ENCODE measurements at places on chromosomes 3 and 15.
A peak's percentile ranks its signal among the peaks of the same experiment; 100 is the strongest.

DNA sequence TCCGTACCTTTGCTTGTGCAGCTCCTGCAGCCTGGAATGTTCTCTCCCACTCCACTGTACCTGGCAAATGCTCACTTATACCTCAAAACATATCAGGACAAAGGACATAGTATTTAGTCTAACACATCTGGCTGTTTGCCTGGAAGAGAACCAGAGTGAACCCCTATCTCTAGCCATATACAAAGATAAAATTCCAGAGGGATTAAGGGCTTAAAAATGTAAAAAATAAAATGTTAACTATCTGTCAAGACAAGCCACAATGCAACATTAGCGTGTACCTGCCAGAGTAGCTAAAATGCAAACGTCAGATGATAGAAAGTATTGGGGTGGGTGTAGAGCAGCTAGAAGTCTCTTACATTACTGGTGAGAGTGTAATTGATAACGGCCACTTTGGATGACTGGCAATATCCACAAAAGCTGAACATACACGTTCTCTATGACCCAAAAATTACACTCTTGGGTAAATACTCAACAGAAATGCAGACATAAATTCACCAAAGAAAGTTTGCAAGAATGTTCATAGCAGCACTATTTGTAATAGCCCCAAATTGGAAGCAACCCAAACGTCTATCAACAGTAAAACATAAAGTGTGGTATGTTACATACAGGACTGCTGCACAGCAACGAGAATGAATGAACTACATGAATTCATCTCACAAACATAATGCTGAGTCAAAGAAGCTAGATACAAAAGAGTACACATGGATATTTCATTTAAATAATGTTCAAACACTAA lies 18.2 kb upstream of the ADPGK start:
- DNase-seq: peak; percentile 71

GRCh38 chr3:188084752-188085583 lies 69.0 kb upstream of the LPP start:
- no peak for DNase-seq

DNA sequence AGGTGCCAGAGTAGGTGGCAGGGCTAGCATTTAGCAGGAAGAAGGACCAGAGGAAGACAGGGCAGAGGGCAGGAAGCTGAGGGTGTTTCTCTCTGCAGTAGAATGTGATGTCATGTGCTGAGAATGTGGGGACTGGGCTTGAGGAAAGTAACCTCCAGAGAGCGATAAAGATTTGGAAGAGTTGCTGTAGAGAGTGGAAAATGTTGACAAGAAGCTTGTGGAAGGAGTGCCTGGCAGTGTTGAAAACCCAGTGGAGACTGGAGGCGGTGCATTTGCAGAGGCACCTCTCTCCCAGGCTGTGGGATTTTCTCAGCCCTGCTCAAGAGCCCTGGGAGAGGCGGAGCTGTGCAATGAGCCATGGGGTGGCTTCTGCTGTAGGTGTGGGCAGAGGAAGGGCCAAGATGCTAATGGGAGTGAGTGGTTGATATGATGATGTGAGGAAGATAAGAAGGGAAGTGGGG lies 54.8 kb downstream of the MESD start:
- DNase-seq: peak; percentile 58

DNA sequence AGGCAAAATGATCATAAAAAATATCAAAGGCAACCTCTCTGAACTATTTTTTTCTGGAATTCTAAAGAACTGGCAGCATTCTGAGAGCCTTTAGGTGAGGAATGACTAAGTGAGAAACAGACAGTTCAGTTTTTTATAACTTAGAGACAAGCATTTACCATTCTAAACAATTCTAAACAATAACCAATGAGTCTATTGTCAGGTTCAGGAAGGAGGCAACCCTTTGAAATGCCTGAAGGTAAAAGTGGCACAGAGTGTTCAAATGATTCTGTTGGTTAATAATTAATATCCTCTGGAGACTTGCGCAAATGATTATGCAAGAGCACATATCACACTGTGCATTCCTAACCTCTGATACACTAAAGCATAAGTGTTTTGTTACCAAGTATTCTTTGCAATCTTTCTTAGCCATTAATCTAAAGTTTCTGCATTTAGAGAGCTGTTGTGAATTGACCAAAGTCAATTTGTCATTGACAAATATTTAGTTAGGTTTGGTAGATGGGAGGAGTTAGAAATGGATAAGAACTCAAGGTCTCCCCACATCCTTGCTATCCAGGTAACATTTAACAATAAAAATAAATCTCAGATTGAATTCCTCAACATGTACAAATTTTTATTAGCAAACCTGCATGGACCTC lies 9.2 kb upstream of the TGFBR2 start:
- peak; percentile 81 for DNase-seq

DNA sequence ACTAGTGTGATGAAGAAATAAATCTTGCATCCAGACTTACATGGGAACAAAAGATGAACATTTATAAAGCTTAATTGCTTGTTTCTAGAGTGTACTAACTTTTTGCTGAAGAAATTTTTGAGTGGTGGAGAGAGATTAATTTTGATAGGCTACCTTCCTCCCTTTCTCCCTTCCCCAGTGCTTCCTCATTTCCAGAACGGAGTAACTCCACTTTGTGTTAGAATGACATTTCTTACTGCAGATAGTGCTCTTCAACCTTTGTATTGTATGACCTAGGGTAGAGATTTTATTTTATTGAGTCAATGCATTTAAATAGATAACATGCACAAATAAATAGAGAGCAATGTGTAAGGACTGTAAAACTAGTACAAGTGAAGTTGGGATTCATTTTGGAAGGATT lies 1.9 kb downstream of the ATP1B3 start:
- DNase-seq: no peak

DNA sequence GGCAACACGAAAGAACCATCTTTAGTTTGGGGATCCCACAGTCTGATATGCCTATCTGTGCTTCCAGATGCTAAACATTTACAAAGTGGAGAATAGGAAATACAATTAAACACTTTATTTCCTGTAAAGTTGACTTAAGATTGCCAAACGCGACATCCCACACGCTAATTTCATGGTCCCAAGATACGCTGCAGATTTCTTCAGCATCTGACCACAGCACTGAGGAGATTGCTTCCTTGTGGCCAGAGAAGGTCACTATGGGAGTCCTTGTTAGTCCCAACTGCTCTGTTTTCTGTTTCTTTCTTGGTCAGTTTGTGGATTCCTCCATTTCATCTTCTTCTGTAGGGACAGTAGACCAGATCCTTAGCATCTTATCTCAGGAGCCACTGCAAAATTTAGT lies 43.3 kb downstream of the ASB7 start:
- no peak for DNase-seq

GRCh38 chr15:90004671-90005070 lies 3.5 kb downstream of the ZNF710 start:
- peak; percentile 96 for DNase-seq

DNA sequence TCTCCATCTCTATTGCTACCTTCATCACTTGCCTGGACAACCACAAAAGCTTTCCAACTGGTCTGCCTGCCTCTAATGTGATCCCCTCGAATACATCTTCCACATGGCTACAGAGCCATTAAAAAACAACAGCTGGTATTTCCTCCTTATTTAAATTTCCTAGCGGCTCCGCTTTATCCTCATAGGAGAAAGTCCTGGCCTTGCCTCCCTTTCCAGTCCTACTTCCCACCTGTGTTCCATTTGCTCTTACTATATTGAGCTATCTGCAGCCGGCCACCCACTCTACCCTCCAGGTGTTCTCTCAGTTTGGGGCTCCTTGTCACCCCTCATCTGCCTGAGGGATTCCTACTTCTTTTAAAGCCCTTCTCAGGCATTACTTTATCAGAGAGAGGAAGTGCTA lies 49.7 kb upstream of the TSPAN3 start:
- no peak for DNase-seq

DNA sequence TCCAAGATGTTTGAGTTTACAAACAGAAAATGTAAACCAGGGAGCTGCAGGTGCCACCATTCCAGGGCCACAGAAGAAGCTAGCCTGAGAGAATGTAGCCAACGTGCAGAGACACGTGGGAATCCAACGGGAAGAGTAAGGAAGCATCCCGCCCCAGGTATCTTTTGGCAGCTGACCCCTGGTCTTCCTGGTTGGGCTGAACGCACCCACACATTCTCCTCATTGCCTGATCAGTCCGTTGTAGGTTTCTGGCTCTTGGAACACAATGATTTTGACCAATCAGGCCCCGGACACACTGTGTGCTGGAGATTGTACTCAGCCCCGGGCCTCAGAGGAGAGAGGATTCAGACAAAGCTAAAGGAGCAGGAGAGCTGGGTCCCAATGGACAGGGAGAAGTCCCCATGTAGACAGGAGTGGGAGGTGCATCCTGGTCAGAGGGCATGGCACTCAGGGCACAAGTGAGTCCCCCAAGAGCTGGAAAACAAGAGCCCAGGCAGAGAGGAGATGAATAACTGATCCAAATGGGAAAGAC lies 102.3 kb downstream of the TPRA1 start:
- no peak for DNase-seq

DNA sequence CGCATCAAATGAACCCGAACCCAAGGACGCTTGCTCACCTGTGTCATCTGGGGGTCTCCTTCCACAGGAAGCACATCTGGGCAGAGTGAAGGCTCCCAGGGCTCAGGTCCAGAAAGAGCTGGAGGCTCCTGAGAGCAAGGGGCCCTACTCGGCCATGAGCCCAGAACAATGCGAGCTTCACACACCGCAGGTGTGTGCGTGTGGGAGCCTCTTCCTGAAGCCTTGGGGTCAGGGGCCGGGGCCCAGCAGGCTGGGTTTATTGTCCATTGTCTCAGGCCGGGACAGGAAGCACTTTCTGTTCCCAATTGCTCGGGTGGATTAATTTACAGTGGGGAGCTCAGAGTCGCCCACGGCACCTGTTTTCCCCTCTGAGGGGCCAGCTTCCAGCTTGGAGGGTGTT lies 74.8 kb downstream of the RPN1 start:
- no peak for DNase-seq

DNA sequence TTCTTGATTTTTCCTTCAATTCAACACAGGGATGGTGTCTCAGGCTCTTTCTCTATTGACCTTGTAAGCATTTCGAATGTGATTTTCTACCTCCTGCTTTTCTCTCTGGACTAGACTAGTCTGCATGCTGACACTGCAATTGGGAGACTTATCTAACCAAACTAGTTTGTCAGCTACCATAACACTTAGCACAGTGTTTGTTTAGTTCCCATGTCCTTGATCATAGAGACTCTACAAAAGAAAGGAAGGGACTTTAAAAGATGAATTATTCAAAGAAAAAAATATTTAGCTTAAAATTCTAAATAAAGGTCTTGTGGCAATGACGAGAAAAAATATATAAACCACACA lies 407.0 kb downstream of the ERC2 start:
- no peak for DNase-seq

DNA sequence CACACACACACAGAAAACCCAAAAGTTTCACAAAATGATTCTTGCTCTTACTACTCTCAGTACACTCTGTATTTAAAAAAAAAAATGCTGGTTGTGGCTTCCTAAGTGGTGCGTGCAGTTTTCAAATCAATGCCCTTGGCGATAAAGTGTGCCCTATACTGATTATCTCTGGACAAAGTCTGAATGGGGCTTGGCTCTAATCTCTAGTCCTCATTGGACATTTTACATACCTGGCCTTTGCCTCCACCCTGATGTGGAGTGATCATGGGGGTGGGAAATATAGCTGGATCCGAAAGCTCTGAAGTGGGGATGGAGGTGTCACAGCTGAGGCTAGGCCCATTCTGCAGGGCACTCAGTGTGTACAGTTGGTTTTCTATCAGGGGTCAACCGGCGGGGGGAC lies 14.1 kb downstream of the B3GNT5 start:
- no peak for DNase-seq

DNA sequence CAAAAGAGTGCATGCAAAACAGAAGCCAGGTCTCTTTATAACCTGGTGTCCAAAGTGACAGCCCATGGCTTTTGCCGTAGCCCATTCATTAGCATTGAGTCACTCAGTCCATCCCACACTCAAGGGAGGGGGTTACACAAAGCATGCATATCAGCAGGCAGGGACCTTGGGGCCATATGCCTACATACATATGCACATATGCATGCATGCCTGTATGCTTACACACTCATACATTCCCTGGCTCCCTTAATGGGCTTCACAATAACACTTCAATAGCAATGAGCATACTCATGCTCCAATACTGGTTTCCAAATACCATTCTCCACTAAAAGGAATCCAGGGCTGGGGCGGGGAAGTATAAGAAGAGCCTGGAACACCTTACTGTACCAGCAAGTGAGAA lies 22.0 kb downstream of the TRPM1 start:
- DNase-seq: peak; percentile 93

DNA sequence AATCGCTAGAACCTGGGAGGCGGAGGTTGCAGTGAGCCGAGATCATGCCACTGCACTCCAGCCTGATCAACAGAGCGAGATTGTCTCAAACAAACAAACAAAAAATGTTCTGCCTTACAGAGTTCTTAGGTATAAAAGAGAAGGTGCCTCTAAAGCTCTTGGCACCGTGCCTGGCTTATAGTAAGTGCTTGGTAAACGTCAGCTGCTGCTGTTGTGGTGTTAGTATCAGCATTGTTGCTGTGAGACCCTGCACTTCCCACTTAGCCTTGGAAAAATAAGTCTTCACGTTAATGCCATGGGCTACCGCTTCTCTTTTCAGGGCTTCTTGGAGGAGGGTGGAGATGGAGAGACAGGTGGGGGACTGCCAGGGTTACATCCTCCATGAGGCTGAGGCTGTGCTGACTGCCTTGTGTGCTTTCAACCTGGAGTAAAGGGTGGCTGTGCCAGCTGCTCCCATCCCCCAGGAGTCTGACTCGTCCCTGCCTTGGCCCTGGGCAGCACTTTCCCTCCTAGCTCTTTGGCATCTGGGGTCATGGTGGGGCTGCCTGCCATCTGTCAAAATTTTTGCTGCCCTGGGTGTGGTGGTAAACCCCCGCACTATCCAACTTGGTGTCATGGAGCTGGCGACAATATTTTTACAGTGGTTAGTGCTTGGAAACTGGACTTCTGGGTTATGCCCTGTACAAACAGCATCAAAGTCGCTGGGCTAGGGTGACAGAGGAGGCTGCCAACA lies 17.8 kb downstream of the FLNB start:
- no peak for DNase-seq

GRCh38 chr3:148036331-148036876 lies 627.2 kb downstream of the ZIC1 start:
- DNase-seq: peak; percentile 50
